Right ventricle myocardium inferior (tissue), 1 donor: ENCODE measurements at places on chromosomes 2 and 18. TPM values are rescaled to one million over a fixed set of nuclear protein-coding genes. Genes with fewer than 3 reads are reported as not detected.

- no peak for DNase-seq
Measured at GRCh38 chr2:219163156-219163555, 2.5 kb upstream of the NHEJ1 start.

Gene TBR1
- not detected for total RNA-seq

Gene ZNF385B
- total RNA-seq: 0.35 TPM

- DNase-seq: no peak
Measured at GRCh38 chr2:187920511-187920910, 366.3 kb upstream of the TFPI start.

Gene GCKR
- not detected for total RNA-seq

Gene DSG2
- 35.7 TPM for total RNA-seq

- no peak for DNase-seq
Measured at GRCh38 chr2:78992451-78992806, 33.1 kb upstream of the REG3G start.

DNA sequence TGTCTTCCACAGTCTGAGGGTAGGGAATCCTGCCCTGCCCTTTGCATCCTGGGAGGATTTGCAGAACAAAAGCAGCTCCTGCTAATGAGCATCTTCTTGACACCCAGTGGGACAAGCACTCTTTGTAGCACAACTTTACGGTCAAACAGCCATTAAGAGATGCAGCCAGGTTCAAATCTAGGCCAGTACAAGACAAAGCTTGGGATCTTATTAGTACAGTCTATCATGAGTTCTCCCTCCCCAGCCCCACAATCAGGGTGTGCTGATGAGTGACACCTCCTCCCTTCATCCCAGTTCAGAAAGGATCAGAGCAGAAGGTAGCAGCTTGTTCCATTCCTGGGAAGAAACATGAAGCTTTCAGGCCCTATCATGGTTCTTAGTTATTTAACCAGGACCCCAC lies 41.9 kb downstream of the MARCO start:
- no peak for DNase-seq

GRCh38 chr2:120244656-120245519 lies 7.8 kb upstream of the RALB start:
- DNase-seq: no peak

- no peak for DNase-seq
Measured at GRCh38 chr2:65355186-65355831, 77.1 kb downstream of the SPRED2 start.

GRCh38 chr2:55490554-55490953 lies 29.0 kb upstream of the CFAP36 start:
- peak; percentile 70 for DNase-seq

DNA sequence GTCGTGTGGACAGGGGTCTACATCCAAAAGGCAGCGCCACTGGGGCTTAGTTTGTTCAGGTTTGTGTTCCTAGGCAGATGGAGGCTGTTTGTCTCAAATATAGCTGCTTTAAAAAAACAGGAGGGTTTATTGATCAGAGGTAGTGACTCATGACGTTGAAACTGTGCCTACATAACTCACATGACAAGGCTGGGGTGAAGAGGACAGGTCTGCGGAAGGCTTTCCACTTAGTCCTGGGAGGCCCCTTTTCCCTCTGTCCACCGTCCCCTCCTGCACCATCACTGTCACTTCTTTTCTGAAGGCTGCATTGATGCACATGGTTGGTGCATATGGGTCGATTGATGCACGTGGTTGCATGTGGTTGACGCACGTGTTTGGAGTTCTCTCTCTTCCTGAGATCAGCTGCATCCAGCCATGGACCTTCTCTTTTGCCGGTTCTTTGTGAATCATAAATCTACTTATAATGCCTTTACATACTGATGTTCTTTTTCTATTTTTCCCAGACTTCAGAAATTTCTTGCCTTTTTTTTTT lies 10.9 kb downstream of the SH3RF3 start:
- DNase-seq: no peak

DNA sequence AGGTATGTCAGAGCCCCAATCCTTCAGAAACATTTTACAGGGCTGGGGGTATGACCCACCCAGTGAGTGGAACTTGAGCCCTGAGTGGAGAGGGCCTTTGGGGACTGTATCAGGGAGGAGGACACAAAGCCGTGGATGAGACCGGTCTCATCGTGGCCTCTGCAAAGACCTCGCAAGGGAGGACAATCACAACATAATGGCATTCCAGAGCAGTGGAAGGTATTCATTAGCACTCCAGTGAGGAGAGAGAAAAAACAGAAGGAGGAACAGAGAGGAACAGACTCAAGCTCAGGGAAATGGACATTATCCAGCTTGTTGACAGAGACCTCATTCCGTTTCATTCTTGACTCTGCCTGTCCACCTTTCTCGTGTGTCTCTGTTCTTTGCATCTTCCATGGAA lies 38.8 kb upstream of the CTAGE1 start:
- no peak for DNase-seq

DNA sequence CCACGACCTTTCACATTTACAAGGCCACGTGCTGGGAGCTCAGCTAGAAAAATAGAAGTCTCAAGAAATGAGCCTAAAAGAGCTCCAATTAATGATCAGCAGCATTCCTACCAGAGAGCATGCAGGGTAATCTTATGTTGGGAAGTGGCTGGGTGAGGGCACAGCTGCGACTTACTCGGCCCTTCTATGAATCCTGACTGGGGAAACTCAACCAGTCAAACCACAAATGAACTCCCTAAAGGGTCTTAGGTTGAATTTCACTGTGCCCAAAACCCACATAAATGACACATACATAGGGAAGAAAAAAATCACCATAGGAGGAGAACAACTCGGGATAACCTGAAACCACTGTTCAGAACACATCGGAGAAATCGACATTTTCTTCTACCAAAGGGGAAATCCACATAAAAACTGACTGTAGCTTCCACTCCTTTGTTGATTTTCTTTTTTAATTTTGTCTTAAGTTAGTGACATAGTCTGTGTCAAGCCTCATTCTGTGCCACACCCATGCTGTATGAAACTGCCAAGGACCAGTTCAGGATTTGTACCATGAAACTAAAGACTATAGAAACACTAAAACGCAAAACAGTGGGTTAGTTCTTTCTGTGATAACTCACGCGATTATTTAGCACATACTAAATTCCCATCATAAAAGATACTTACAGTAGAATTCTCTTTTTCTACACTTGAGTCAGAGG lies 54.7 kb downstream of the UXS1 start:
- DNase-seq: no peak

- no peak for DNase-seq
Measured at GRCh38 chr2:26279886-26280285, 35.1 kb downstream of the HADHB start.

- DNase-seq: peak; percentile 55
Measured at GRCh38 chr2:241817126-241817820, 8.3 kb downstream of the NEU4 start.

Gene PNKD
- 67.0 TPM for total RNA-seq

DNA sequence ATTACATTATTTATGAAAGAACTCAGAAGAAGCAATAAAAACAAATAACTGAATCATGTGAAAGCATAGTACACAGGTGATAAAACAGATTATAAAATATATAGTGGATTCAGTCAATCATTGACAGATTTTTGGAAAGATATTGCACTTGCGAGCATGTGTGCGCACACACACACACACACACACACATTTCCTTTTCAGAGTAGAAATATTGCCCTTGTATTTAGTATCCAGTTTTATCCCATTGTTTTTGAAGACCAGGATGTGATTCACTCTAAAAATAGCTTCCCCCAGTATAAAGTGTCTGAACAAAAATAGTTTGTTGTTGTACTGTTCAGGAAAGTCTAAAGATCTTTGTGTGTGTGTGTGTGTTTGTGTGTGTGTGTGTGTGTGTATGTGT lies 145.5 kb downstream of the CALCRL start:
- DNase-seq: no peak

Gene FBXO36
- 0.62 TPM for total RNA-seq

DNA sequence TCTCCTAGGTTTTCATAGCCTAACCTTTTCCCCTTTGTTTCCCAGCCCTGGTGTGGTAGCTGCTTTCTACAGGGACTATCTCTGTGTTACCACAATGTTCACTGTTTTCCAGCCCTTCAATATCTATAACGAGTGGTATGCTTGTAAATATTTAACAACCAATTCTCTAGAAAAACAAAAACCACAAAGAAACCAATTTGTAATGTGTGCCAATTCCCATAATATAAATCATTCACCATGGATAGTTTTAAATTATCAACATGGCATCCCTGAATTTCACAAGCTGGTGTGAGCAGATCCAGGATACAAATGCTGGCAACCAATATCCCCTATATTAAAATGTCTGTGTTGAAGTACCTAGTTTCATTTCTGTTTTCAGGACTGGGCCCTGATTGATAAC lies 207.5 kb upstream of the FBXO11 start:
- DNase-seq: no peak

Gene GALR1
- not detected for total RNA-seq

DNA sequence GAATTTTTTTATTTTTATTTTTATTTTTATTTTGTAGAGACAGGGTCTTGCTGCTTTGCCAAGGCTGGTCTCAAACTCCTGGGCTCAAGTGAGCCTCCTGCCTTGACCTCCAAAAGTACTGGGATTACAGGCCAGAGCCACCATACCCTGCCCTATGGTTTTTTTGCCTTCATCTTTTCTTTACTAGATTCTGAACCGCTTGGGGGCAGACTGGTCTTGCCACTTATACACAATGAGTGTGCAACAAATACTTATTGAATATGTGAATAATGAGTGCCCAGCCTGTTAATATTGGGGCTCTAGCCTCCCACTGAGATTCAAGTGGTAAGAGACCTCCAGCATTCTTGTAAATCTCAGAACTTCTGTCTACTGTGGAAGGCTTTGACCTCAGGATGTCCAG lies 3.9 kb downstream of the NCK2 start:
- no peak for DNase-seq

Gene EPHA4
- 14.2 TPM for total RNA-seq

DNA sequence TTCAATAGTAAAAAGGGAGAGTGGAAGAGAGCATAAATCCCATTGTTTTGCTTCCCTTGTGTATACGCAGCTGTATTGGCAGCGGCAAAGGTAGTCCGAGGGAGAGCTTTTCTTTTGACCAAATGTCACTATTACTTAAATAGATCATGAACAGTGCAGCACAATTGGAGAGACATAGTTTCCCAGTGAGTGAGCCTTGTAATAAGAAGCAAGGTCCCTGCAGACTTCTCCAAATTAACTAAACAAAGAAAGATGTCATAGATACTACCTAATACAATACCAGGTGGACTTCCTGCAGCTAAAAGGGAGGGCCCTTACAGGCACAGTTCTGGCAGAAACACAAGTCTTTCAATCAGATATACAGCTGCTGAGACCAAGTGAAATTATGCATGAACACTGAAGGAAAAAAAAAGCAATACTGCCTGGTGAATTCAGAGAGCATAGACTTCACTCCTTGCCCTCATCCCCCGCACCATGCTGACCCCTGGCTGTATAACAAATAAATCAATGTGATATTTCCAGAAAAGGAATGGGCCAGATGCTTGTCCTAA lies 404.7 kb upstream of the CDH2 start:
- DNase-seq: no peak

Gene ADD2
- 2.3 TPM for total RNA-seq

GRCh38 chr2:24521162-24521857 lies 30.3 kb downstream of the NCOA1 start:
- DNase-seq: no peak

- DNase-seq: no peak
Measured at GRCh38 chr2:223969856-223970255, 12.6 kb downstream of the MRPL44 start.

Gene TCF7L1
- 9.3 TPM for total RNA-seq

Gene IFIH1
- total RNA-seq: 6.0 TPM

GRCh38 chr2:21819454-21819853 lies 695.7 kb downstream of the TDRD15 start:
- peak; percentile 4 for DNase-seq

GRCh38 chr2:41896186-41896846 lies 151.5 kb upstream of the PKDCC start:
- DNase-seq: no peak

DNA sequence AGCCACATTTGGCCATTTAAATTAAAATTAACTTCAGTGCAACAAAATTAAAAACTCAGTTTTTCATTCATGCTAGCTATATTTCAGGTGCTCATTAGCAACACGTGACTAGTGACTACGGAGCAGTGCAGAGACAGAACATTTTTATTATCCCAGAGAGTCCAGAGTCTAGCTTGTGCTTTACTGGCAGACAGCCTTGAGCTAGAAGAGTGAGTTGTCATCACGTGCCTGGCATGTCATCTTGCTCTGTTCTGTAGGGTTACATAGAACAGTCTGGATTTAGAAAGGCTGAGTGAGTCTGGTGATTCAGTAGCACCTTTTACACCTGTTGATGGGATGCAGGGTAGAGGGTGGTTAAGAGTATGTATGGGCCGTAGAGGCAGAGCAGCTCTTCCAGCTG lies 136.9 kb upstream of the IL1R2 start:
- DNase-seq: no peak

DNA sequence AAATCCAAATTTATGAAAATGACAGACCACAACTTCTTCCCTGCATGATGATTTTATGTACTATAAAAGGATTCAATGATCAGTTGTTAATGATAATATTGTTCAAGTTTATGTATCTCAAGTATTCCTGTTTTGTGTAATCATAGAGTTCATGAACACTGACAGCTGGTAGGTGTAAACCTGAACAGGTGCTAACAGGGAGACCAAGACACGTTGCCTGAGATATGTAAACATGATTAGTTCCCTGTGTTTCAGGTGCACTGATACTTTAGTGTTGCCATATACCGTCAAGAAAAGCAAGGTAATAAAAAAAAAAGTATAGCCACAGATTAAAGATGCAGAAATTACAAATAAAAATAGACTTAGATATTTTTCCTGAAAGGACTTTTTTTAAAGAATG lies 131.8 kb downstream of the BAZ2B start:
- no peak for DNase-seq

GRCh38 chr18:79645291-79645983 lies 34.2 kb upstream of the CTDP1 start:
- no peak for DNase-seq

GRCh38 chr18:31680433-31680811 lies 4.0 kb downstream of the B4GALT6 start:
- DNase-seq: no peak

- no peak for DNase-seq
Measured at GRCh38 chr2:149170156-149170555, 131.7 kb downstream of the LYPD6B start.

DNA sequence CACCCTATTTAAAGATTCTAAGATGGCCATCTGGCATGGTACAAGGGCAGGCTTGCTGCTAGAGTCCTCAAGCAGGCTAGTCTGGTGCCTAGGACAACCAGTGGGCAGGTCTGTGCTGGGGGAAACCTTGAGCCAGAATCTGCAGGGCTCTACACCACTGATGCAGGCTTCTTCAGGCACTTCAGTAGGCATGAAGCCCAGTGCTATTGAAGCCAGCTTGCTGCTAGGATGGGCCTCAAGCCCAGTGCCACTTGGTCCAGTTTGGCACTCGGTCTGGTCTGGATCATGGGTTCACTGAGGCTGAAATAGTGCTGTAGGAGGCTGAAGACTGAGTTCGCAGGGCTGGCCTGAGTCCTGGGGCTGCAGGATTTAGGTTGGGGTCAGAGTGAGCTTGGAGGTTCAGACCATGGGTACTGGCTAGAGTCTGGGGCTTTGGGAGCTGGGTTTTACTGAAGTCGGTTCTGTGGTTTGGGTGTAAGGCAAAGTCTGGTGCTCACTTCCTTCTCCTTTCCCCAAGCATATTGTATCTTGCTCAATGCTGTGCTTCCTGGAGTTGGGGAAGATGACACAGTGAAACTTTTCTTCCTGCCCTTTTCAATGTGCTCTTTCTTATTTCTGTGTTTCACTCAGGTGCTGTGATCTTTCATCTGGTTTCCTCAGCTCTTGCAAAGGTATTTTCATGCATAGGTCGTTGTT lies 41.2 kb downstream of the SP100 start:
- no peak for DNase-seq

Gene ANKRD36B
- 3.6 TPM for total RNA-seq

- DNase-seq: no peak
Measured at GRCh38 chr2:43724728-43725526, 48.7 kb upstream of the C1GALT1C1L start.
